ENCODE measurements at places on chromosomes 16 and 17.

DNA sequence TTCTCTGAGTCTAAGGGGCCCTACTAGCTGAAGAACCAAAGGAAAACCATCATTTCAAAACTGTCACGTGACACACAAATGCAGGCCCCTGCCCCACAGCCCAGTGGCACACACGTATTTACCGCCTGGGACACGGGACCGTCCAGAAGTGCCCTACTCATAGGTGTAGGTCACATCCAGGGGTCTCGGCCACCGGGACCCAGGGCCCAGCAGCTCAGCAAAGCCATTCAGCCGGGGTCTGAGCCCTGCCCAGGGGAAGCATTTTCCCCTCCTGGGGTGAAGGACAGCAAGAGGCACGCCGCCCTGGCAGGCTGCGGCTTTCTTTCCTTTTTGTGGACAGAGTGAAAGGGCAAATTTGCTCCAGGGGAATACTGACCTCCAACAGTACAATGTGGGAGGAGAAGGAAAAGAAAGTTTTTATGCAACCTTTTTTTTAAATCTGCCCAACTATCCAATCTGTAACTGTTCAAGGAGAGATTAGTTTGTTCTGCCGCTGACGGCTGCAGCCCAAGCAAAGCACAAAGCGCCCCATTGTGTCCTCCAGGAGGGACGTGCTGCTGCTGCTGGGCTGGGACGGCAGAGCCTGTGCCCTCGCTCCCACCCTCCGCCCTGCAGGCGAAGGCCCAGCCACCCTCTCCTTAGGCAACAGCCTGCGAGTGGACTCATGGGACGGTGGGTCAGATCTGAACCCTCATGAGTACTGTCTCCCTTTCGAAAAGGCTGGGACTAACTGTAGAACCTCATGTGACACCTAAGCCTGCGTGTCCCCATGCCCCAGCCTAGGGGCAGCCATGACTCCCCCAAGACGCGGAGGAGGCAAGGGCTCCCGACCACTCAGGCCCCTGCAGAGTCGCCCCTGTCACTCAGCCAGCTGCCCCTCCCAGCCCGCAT lies 21.3 kb downstream of the SLC7A5 start:
- ATAC-seq, result peak; percentile 62

- no peak for ATAC-seq
Measured at GRCh38 chr17:72877348-72877747, 215.1 kb downstream of the SLC39A11 start.

DNA sequence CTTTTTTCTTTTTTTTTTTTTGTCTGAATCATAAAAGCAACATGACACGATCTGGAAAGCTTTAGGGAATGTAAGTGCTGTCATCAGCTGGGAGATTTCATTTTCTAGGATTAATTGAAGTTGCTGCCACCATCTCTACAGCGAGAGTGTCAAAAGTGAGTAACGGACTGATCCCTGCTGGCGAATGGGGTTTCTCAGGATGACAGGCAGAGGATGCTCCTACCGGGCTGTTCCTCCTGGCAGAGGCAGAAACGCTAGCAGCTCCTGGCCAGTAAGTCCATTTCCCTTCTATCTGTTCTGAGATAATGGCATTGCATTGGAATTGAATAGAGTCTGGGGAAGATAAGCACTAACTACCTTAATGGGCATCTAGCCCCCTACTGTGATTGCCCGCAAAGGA lies 80.5 kb upstream of the KIFC3 start:
- ATAC-seq, result peak; percentile 90

- no peak for ATAC-seq
Measured at GRCh38 chr17:58285422-58285810, 4.7 kb upstream of the MPO start.

DNA sequence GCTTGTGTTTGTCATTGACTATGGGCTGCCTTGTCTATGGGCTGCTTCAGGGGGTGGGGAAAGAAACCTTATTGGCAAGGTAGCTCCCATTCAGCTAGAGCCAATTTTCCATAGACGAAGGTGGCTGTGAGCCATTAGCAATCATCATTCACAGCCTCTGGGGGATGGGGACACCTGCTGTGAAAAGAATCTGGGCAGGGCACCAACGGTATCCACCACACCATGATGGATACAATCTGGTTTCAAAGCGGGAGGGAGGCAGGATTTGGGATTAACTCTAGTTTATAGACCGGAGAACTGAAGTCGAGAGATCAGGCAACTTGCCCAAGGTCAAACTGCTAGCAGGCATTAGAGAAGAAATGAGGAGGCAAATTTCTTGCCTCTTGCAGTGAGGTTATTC lies 182.3 kb downstream of the SHISA9 start:
- ATAC-seq, result no peak

DNA sequence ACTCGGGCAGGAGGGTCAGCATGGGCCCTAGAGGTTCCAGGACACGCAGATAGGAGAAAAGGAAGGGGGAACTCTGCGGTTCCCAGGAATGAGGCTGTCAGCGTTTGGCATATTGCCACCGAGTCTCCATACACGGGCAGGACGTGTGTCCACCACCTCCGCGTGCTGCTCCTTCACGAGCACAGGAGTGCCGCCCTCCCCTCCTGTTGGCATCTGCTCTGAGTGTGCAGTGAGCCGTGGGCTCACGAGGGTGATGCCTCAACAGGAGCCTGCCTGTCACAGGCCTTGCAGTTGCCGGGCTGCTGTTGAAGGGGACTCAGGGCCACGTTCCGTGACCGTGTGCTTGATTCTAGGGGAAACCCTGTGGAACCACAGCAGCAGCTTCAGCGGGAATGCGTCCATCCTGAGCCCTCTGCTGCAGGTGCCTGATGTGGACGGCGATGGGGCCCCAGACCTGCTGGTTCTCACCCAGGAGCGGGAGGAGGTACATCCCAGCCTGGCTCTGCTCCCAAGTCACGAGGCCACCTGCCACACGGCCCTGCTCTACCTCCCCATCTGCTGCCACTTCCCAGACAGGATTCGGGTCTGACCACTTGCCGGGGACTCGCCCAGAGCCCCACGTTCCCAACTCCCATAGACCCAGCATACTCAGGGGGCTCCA lies 14.6 kb downstream of the RGS11 start:
- no peak for ATAC-seq

GRCh38 chr17:70028978-70029767 lies 45.9 kb upstream of the KCNJ16 start:
- ATAC-seq, result no peak

DNA sequence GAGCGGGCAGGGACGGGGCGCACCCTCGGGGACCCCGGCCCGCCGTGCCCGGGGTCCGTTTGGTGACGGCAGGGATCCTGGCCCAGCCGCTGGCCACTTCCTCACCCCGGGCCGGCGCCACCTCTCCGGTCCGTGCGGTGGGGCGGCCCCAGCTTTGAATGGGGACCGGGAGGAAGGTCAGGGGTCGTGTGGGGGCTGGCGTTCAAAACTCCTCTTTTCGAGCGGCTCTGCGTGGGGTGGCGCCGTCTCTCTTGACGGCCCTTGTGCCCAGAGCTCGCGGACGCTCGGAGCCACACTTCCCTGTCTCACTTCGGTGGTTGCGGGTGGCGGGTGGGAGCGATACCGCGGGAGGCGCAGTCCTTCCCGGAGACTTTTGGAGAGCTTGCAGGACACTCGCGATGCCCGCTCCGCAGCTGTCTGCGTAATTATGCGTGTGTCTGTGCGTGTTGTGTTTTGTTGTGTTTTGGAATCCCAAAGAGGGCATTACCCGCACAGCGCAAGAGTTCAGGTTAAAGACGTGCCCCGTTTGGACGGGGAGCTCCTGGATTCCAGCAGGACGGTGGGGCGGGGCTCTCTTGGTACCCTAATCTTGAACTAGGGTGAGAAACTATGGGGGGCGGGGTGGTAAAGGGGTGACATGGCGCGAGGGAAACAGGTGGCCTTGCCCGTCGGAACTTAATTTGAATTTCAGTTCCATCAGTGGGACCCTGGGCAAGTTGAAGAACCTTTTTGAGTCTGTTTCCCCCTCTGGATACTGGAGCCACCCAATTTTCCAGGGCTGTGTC lies 637 bp downstream of the PLCG2 start:
- peak; percentile 28 for ATAC-seq

DNA sequence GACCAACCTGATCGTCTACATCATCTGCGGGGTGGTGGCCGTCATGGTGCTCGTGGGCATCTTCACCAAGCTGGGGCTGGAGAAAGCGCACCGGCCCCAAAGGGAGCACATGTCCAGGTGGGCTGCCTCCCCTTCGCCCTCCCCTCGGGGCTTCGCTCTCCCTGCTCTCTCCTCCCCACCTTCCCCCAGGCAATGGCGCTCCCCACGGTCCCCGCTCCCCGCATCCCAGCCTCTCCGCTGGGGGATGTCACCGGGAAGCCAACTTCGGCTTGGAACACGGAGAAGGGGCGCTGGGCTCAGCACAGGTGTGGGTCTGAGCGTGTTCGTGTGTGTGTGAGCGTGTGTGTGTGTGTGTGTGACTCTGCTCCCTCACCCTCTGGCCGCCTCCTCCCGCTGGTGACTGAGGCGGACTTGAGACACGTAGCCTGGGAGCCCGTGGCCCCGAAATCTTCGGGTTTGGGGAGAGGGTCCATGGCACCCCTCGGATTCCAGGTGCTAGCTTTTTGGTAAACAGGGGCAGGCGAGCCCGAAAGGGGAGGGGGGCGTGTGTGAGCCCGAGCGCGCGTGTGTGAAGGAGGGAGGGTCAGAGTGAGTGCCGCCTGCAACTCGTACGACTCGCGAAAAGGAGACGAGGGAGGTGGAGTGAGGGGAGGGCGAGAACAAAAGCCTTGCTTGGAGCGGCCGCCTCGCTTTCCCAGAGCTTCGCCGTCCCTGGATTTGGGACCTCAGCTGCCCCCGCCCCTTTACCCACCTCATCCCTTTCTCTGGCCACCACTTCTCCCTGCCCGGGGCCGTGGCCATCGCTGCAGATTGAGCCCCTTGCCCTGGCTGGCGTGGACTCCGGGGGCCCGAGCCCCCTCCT lies 1.3 kb downstream of the SHISA9 start:
- ATAC-seq, result no peak

GRCh38 chr17:43530288-43531081 lies 15.7 kb downstream of the ETV4 start:
- peak; percentile 89 for ATAC-seq

DNA sequence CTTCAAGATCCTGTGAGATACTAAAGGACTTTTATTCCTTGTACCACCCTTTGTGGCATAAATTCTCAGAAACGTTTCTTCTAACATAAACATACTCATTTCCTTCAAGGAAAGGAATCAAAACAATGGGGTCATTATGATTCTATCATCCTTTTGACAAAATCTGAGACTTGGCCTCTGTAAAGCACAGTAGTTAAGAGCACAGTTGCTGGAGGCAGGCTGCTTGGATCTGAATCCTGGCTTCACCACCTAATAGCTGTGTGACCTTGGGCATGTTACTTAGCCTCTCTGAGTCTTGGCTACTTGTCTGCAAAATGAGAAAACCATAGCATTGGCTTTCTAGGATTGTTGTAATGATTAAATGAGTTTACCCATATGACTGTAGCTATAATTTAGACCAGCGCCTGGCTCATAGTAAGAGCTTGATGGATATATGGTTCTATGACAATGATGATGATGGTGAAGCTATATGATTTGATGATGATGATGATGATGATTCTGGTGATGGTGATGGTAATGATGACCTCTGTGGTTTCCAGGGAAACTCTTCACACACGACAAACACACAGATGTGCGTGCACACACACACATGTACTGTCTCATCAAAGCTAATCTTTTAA lies 6.1 kb upstream of the KRT31 start:
- ATAC-seq, result no peak

DNA sequence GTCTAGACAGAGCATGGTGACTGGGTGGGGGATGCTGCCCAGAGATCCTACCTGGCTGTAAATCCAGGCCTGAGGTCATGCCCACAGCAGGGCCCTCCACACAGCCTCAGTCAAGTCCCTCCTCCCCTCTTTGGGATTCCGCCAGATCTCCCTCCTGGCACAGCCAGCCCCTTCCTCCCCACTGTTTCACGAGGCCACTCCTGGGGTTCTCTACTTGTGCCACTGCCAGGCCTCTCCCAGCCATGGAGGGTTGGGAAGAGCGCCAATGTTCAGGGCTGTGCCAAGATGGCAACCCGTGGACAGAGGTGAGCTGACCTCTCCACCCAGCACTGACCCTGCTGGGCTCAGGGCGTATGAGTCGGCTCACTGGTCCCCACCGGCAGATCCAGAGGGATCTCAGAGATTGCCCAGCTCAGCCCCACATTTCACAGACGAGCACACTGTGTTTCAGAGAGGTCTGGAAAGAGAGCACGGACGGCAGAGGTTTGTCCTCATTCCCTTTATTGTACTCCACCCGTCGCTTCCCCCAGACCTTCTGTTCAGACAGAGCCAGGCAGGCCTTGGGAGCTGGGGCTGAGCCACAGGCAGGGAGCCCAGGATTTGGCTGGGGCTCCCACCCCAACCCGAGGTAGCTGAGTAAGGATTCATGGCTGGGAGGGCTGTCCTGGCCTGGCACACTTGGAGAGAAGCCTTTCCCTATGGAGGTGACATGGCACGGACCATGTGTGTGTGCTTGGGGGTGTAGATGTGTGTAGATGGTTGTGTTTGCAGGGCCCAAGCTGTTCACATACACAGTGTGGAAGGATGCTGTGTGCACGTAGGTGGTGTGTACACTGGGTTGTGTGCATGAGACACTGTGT lies 3.5 kb upstream of the CAMKK1 start:
- ATAC-seq, result no peak

DNA sequence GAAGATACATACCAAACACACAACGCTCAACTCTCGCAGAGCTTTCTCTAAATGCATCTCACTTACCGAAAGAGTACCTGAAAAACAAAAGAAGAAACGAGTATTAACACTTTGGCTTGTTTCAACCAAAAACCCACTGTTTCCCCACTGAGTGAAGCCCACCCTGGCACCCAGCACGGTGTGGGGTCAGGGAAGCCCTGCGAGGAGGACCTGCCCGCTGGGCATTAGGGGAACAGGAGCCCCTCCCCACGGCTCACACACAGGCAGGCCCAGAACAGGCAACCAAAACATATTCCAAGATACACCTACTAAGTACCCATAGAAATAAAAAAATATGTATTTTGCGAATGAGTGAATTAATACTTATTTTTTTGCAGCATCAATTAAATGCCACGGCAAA lies 36.6 kb downstream of the LMF1 start:
- no peak for ATAC-seq

GRCh38 chr17:75020331-75021110 lies 8.1 kb downstream of the MRPL58 start:
- ATAC-seq, result no peak

DNA sequence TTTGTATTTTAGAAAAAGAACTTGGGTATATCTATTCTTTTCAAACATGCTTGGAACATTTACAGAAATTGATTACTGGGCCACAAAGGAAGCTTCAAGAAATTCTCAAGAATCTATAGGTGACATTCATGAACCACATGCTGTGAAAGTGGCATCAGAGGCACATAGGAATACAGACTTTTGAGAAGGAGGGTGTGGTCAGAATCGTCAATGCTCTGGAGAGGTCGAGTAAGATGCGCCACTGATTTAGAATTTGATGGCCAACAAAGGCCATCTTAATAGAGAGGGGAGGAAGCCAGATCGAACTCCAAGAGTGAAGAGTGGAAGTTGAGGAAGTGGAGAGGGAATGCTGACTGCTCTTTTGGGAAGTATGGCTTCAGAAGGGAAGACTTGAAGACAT lies 3.5 kb upstream of the NSMCE1 start:
- ATAC-seq, result no peak

GRCh38 chr16:73877150-73877549 lies 419.5 kb upstream of the PSMD7 start:
- no peak for ATAC-seq
